ENCODE measurements at places on chromosomes 2 and 18.

DNA sequence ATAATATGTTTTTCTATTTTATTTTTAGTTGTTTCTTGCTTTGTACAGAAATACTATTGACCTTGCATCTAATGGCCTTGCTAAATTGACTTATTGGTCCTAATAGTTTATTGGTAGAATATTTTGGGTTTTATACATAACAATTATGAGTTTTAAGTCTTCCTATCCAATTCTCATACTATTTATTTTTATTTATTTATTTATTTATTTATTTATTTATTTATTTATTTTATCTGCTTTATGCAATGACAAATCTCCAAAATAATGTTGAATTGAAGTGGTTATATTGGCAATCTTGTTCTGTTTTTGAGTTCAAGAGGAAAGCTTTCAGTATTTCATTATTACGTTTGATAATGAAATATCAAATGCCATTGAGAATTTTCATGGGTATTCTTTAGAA, 488.3 kb downstream of the CDH2 start:
- no peak for DNase-seq

DNA sequence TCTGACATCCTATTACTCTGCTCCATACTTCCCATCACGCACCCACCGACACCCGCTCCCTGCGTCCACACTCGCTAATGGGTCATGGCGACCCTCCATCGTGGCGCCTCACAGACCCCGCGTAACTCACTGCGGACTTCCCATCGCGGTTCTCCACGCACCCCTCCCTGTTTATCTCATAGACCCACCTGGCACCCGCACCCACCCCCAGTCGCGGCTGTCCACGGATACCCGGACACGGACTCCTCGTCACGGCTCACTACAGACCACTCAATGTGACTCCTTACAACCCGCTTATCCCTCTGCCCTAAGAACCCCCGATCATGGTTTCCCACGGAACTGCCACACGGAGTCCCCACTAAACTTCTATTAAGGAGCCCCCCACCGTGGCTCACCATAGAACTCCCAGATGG, 458 bp downstream of the CXXC1 start:
- DNase-seq = no peak

- no peak for DNase-seq
Observed at GRCh38 chr18:51503351-51503750, 305.9 kb upstream of the MEX3C start.

DNA sequence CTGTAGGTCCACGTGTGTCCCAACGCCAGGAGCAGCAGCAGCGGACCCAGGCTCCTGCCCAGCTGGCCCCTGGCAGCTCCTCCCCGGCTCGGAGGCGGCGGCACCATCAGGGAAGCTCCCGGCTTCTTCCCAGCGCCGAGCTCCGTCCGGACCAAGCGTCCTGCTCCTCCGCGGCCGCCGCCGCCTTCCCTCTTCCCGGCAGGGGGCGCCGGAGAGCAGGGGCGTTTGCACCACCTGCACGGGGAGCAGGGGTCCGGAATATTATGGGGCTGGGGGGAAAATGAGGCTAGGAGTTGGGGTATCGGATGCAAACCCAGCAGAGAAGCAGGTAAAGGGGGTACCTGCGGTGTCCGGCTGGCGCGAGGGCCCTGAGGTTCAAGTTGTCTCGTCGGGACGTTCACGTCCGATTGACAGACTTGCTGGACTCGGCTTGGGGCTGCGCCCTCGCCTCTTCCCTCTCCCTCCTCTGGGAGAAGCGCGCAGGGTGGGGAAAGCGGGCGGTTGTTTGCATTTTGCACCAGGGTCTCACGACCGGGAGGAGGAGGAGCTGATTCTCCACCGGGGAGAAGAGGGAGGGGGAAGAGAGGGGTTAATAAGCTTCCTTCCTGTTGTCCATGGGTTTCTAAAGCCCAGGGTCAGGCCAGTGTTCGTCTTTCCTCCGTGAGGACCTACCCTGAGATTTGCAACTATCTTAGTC, at the start of gene CCBE1:
Gene CCBE1, minus strand, starts transcription at position 188 of the 697 bp plus-strand sequence.
- DNase-seq = peak; percentile 2

GRCh38 chr2:140905083-140905781, 1225.6 kb downstream of the LRP1B start:
- DNase-seq = no peak

- DNase-seq = no peak
Observed at GRCh38 chr18:57957210-57957609, 86.8 kb upstream of the NEDD4L start.

DNA sequence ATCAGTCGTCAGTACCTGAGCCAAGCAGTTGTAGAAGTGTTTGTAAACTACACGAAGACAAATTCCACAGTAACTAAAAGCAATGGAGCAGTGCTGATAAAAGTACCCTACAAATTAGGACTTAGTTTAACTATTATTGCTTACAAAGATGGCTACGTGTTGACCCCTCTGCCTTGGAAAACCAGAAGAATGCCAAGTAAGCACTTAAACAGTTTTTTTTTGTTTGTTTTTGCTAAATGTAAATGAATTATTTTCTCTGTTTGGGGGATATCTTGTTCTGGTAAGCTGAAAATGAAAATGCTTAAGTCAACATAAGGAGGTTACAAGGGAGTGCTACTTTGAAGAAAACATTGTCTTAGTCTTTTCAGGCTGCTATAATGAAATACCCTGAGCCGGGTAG, 46.4 kb downstream of the FAM171B start:
- DNase-seq = no peak

GRCh38 chr2:176494949-176495353, 225.7 kb downstream of the MTX2 start:
- no peak for DNase-seq

- no peak for DNase-seq
Observed at GRCh38 chr18:57947117-57947516, 96.9 kb upstream of the NEDD4L start.

GRCh38 chr18:77140439-77141109, 8.0 kb upstream of the MBP start:
- DNase-seq = peak; percentile 53
